Cortex of kidney (tissue), 1 donor: ENCODE measurements at places on chromosomes 16 and 17.

- no peak for DNase-seq
These were observed 108.2 kb upstream of the HS3ST2 start for GRCh38 chr16:22705799-22706198.

DNA sequence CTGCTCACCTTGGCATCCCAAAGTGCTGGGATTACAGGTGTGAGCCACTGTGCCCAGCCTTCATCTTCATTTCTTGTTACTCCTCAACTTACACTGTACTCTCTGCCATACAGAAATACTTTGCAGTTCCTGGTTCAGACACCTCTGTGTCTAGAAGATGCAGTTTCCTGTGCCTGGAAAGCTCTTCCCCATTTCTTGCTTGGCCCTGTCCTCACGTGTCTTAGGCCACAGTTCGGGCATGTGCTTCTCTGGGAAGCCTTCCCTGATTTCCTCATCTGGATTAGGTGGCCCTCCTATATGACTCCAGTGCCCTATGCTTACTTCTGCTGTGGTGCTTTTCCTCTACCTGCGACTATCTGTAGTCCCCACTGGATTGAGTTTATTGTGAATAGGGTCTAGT lies 26.5 kb upstream of the CDR2 start:
- no peak for DNase-seq

- DNase-seq: no peak
These were observed 37.1 kb downstream of the AMFR start for GRCh38 chr16:56388209-56388608.

DNA sequence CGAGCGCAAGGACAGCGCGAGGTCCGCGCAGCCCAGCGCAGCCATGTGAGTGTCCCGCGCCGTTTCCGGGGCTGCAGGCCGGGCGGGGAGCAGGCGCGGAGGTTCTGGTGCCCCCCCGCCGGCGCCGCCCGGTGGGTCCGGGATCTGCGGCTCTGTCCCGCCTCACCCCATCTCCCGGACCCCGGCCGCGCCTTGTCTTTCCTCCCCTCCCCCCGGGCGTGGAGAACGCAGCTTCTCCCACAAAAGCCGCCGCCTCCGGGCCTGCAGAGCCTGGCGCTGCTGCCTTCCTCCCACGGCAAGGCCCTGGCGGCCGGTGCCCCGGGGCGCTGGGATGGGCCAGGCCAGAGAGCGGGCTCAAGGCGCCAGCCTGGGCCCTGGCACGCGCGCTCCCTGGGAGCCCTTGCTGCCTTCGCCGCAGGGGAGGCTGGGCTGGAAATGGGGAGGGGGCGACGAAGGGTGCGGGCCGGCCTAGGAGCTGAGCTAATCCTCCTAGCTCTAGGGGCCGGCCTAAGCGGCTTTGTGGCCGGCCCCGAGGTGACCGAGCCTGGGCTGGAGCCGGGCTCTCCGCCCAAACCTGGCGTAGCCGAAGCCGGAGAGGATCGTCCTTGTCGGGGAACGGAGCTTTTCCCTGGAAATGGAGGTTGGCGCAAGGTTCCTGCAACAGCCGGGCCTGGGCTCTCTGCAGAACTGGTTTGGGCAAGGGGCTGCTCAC lies 397 bp downstream of the RIPOR1 start:
- no peak for DNase-seq

- DNase-seq: no peak
These were observed 1.6 kb downstream of the KCNH4 start for GRCh38 chr17:42179335-42179734.

DNA sequence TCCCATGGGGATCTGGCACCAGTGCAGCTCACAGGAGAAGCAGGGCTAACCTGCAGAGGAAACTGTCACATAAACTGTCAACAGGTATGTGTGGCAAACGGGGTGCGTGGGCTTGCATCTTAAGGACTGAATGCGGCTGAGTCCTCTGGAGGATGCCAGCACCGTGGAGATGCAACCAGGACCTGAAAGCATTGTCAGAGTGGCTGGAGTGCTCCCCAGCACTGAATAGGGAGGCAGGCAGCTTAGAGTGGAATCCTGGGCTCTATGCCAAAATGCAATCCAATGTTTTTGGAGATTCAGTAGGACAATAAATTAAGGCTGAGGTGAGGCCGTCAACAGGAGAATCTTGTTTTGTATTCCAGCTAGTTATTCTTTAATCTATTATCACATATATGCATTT lies 21.3 kb upstream of the SALL1 start:
- no peak for DNase-seq

- no peak for DNase-seq
These were observed 939.9 kb upstream of the SOX9 start for GRCh38 chr17:71180801-71181385.

DNA sequence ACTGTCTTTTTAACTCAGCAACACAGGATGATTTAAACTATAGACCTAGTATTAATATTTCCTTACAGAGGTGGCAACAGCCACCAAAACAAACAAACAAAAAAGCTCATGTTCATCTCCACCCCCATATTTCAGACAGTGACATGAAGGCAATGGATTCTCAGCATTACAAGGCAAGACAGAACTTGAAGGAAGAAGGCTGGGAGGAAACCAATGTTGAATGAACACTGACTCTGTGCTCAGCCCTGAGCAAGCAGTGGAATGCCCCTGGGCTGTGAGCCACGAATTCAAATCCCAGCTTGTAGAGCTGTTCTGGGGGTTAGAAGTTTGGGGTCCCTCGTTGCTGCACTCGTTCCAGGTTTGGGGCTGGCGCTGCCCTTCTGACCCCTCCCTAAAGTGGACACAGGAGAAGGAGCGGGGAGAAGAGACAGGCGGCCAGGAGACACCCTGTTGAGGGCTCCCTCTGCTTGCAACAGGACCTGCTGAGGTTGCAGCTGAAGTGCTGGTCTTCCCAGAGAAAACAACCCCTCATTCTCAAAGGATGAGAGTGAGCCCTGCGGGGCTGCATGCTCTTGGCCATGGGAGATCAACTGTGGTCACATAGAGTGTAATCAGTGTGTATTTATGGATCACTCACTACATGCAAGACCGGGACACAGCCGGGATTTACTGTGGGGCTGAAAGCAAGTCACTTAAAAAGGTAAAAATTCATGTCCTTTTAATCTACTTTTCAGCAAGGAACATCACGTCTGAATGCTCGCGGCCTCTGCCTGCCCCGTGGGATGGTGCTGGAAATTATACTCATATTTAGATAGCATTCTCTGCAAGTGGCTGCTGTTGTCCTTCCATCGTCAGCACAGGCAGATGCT lies 34.3 kb downstream of the MYH3 start:
- no peak for DNase-seq

DNA sequence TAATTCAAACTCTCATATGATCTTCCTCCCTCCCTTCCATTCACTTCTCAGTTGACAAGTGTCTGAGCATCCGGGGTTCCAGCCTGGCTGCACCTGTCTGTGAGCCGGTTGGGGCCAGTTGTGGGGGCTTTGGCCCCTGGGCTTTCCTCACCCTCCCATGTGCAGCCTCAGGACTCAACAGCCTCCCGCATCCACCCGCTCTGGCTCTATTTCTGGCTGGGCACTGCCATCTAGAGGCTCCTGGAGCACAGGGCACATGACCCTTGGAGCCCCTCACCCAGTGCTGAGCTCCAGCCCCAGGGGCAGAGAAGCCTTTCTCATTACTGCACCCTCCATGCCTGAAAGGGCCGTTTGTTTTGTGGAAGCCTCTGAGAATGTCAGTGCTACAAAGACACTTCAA lies 43.3 kb downstream of the HAPSTR1 start:
- DNase-seq: no peak

DNA sequence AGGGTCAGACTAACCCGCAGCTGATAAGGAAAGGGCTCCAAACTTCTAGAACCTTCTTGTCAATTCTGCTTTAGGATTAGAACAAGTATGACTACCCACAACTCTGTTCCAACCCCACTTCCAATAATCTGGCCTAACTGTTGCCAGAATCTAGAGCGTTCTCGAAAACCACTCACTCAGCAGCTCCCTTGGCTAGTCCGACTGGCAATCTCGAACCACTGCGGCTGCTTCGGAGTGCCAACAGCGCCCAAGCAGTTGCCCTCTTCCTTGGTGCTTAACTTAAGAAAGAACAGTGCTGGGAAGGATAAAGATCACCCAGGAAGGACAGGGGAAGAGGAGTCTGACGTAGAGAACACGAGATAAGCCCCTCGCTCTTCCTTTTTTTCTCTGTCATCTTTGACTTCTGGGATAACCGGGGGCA lies 818 bp downstream of the DNAJC7 start:
- DNase-seq: no peak

DNA sequence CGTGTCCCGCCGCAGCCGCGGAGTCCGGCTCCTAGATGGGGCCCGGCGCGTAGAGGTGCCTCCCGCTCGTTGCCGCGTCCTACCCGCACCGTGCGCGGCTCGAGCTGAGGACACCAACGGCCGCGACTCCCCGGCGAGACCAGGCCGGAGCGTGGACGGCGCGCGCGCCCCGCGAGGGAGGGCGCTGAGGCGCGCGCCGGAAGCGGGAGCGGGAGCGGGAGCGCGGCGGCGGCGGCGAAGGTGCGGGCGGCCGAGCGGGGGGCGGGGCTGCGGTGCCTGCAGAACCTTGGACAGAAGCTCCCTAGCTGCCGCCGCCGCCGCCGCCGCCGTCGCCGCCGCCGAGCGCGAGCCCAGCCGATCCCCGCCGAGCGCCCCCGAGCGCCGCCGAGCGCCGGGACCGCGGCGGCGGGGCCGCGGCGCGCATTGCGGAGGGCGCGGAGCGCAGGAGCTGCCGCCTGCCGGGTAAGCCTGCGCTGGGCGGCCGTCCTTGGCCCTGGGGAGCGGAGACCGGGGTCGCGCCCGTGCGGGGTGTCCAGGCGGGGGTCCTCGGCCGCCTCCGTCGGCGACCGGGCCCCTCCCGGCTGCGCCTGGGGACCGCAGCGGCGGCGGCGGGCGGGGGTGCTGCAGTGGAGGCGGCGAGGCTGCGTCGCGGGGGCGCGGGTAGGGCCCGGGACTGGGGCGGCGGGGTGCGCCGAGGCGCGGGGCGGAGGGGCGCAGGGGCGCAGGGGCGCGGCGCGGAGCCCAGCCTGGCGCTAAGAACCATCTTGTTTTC lies at the start of gene CDK5R1:
Gene CDK5R1, plus strand, starts transcription at position 293 of the 772 bp plus-strand sequence. CDS start 628 bp downstream, outside the sequence.
- no peak for DNase-seq

DNA sequence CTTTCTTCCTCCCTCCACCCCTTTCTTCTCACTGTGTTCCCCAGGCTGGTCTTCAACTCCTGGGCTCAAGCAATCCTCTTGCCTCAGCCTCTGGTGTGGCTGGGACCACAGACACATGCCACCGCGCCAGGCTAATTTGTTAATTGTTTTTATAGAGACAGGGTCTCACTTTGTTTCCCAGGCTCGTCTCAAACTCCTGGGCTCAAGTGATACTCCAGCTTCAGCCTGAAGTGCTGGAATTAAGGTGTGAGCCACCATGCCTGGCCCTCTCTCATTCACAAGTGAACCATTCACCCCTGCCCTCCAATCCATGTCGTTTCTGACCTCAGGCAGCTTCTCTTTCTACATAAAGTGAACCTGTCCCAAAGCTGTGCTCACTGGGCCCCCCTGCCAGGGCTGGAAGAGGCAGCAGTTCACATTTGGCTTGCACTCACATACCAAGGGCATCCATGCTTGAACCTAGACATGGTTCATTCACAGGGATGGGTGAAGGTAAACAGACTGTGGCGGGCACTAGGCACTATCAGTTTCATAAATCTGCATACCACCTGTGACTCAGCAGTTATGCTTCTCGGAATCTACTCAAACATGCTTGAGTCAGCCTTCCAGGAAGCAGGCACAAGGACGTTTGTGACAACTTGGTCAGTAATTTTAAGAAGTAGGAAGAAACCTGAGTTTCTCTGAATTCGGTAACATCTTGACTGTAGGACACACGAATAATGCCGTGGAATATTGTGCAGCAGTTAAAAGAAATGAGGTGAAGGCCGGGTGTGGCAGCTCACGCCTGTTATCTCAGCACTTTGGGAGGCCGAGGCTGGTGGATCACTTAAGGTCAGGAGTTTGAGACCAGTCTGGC lies 6.0 kb upstream of the RNF213 start:
- no peak for DNase-seq

GRCh38 chr17:17376362-17376761 lies 73.2 kb downstream of the NT5M start:
- DNase-seq: no peak

GRCh38 chr16:73400951-73401350 lies 353.0 kb upstream of the ZFHX3 start:
- no peak for DNase-seq

DNA sequence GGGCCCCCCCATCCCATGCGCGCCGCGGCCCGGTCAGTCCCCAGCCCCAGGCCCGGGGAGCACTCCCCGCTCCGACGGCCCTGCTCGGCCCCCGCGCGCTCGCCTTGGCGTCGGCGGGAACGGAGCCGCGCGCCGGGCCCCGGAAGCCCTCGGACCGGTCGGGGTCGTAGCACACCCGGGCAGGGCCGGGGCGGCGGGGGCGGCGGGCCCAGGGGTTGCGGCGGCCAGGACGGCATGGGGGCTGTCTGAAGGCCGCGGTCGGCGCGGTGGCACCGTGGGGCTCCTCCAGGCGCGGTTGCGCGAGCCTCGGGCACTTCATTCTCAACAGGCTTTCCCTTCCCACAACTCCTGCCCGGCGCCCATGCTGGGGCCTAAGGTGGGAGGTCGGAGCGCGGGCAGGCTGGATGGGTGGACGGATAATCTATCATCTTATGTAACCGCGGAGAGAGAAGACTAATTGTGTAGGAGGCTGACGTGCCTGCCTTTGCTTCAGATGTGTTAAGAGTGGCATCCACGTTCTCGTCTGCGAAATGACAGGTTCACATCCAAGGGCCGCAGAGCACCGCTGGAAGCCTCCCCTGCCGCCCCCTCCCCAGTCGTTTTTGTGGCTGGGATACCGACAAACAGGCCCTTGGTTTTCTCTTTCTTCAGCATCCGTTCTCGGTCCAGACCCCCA lies 708 bp downstream of the BAIAP2 start:
- no peak for DNase-seq

GRCh38 chr16:6232056-6232455 lies 1100.6 kb upstream of the RBFOX1 start:
- no peak for DNase-seq

- no peak for DNase-seq
These were observed 361.2 kb downstream of the SEC14L1 start for GRCh38 chr17:77501751-77502625.

DNA sequence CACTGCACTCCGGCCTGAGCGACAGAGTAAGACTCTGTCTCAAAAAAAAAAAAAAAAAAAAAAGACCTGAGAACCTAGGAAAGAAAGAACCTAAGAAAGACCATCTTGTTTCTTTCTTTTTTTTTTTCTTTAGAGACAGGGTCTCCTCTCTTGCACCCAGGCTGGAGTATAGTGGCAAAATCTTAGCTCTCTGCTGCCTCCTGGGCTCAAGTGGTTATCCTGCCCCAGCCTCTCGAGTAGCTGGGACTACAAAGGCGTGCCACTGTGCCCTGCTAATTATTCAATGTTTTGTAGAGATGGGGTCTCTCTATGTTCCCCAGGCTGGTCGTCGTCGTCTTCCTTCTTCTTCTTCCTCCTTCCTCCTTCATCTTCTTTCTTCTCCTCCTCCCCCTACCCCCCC lies 7.8 kb upstream of the BIRC5 start:
- no peak for DNase-seq

DNA sequence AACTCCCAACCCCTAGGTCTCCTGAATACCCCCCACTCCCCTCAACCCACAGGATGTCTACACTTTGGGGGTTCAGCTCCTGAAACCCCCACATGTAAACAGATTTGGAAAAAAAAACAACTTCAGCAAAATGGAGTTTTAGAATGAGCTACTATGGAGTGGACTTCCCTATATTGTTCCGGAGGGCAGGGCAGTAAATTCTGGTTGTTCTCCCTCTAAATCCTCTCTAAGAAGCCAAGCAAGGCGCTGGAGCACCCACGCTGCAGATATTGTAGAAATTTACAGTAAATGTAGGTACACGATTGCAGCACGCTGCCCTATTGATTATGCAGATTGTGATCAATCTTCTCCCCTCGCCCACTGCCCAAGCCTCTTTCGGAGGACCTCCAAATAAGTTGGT lies 8.5 kb upstream of the ZFHX3 start:
- no peak for DNase-seq

- DNase-seq: no peak
These were observed 30.7 kb downstream of the SLC43A2 start for GRCh38 chr17:1597861-1598342.
